Erythroblast (primary cell): ENCODE measurements at places on chromosomes 5 and 9.
A peak's percentile ranks its signal among the peaks of the same experiment; 100 is the strongest.

- DNase-seq, result no peak
Observed at GRCh38 chr5:1285883-1286291, 9.0 kb downstream of the TERT start.

- no peak for DNase-seq
Observed at GRCh38 chr9:104107799-104108198, 13.7 kb downstream of the SMC2 start.

DNA sequence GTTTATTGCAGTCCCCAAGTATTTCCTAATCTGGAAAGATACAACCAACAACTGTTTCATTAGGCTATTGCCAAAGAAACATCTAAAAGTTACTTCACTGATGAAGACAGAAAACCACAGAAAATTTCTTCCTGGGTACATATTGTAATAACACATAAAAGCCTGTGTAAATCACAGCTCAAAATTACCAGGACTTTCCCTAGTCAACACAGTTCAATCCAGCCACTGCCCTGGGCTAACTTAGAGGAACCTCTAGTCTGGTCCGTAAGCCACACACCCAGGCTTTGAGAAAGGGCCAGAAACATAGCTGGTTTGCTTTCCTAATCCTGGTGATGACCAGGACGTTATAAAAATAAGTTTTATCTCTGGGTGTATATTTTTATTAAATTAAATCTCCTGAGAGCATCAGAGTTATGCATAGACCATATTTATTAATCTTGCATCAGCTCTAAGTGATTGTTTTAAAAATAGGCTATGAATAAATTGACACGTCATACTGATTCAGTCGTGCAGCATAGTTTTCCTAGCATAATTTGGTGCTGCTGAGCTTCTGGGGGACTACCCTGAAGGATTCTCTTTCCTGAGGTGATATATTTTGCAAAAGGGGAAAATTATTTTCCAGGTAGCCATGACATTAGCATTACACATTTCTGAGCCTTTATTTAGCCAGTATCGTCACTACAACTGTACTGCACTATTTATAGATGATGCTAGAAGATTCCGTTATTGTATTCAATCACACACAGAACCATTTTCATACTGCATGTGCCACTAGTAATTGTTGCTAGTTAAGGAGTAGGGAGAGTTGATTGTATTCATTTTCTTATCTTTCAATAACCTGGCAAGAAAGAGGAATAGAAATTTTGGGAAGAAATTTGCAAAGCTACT, 12.6 kb upstream of the MUSK start:
- no peak for DNase-seq

- no peak for DNase-seq
Observed at GRCh38 chr5:33271606-33272005, 169.2 kb upstream of the TARS1 start.

DNA sequence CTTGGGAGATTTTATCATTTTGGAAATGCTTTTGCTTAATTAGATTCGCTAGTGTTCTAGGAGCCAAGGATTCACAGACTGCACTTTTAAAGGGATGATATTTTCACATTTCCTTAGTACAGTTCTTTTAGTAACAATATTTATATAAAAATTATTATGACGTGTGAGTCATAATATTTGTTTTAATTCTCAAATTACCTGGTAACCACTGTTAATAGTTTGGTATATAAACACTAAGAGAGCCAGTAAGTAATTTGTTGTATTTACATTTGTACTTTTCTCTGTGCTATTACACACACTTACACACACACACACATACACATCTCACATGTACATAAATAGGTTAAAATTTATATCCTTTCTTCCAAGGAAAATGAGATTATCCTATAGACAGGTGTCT, 58.8 kb upstream of the RAD23B start:
- no peak for DNase-seq

GRCh38 chr5:107376546-107377276, 294.0 kb downstream of the EFNA5 start:
- DNase-seq, result no peak

- DNase-seq, result no peak
Observed at GRCh38 chr5:176355400-176356178, 6.0 kb downstream of the KIAA1191 start.

DNA sequence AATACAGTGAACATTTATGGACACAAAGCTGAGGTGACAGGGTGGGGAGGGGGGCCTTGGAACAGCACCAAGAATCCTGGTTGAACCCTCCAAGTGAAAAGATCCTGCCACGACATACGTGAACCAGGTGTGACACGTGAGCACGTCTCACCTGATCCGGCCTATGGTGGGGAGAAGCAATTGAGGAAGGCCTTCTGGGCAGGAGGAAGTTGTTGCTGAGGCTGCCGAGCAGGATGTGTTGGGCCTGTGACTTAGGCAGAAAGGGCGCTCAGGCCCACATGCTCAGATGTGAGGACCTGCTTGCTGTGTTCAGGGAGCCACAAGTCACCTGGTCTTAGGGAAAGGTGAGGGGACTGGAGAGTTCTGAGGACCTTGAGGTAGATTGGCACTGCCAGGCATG, 2.5 kb upstream of the MAPK9 start:
- no peak for DNase-seq

GRCh38 chr5:146490089-146490843, 25.7 kb downstream of the GPR151 start:
- DNase-seq, result no peak

DNA sequence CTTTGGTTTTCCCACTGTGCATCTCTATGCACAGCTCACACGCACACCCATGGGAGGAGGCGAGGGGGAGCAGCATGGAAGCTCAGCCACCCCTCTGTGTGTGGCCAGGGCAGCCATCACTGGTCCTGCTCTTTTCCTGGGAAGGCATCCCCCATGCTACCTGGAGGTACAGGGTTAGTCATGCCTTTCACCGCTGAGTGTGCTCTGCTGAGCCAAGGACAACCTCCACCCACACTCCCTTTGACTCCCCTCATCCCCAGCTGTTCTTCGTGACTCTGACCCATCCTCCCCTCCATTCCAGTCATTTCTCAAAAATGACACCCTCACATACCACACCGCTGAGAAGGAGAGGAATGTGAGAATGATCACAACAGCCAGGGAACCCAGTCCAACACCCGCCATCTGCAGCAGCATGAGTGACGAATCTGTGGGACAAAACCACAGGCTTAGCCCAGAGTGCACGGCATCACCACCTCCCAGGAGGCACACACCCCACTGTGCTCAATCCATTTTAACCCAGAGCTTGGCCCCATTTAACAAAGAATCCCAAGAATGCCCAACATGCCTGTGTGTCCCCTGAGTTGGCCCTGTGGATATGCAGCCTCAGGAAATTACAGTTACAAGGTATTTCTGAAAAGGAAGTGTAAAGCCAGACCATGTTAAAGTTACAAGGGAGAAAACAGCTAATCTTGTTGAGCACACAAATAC, 133.4 kb downstream of the SUSD1 start:
- no peak for DNase-seq

- no peak for DNase-seq
Observed at GRCh38 chr9:14585730-14586473, 107.3 kb downstream of the ZDHHC21 start.

- DNase-seq, result no peak
Observed at GRCh38 chr5:34669931-34670516, 13.9 kb downstream of the RAI14 start.

- DNase-seq, result no peak
Observed at GRCh38 chr5:54799645-54800044, 185.7 kb downstream of the ESM1 start.

GRCh38 chr5:40801771-40802562, 3.8 kb upstream of the PRKAA1 start:
- peak; percentile 91 for DNase-seq

- no peak for DNase-seq
Observed at GRCh38 chr5:181235689-181236366, 7.9 kb downstream of the RACK1 start.

DNA sequence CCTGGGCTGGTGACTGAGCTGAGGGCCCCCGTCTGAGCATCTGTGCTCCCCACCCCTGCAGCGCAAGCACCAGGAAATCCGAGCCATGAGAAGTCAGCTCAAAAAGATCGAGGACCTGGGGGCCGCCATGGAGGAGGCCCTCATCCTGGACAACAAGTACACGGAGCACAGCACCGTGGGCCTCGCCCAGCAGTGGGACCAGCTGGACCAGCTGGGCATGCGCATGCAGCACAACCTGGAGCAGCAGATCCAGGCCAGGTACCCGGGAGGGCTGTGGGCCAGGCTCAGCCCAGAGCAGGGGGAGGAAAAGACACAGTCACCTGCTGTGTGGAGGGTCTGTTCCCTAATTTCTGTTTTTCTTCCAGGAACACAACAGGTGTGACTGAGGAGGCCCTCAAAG, 24.6 kb downstream of the DYNC2I2 start:
- DNase-seq, result no peak

- no peak for DNase-seq
Observed at GRCh38 chr5:108028412-108028811, 353.5 kb downstream of the FBXL17 start.
